Hematopoietic multipotent progenitor cell treated with erythropoietin and hydrocortisone succinate and interleukin-3 and kit ligand, for 6 days (in vitro differentiated cells): ENCODE measurements at places on chromosomes 12 and 14.

GRCh38 chr12:75239987-75240386 is 30.3 kb upstream of the KCNC2 start:
- DNase-seq, result no peak

GRCh38 chr12:132813443-132813842 is 15.2 kb downstream of the GOLGA3 start:
- no peak for DNase-seq

GRCh38 chr14:51979088-51979709 is 10.1 kb upstream of the RTRAF start:
- peak; percentile 89 for DNase-seq

GRCh38 chr12:120892265-120892664 is 11.9 kb downstream of the SPPL3 start:
- peak; percentile 70 for DNase-seq

- no peak for DNase-seq
These were observed 667 bp upstream of the ITFG2 start for GRCh38 chr12:2811801-2812200.

DNA sequence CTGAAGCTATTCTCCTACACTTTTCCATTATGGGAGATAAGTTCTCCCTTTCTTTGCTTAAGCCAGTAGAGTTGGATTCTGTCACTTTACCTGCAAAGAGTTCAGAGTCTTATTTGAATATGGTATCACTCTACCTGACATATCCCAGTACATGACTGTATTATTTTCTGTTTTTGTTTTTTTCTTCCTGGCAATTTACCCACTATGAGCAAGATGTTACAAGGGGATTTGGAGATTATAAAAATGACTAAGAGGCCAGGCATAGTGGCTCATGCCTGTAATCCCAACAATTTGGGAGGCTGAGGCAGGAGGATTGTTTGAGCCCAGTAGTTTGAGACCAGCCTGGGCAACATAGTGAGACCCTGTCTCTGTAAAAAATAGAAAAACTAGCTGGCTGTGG is 46.4 kb upstream of the CHST11 start:
- DNase-seq, result no peak
